Upper lobe of left lung (tissue), 6 donors: ENCODE measurements at places on chromosomes 3 and 15. TPM values are rescaled to one million over a fixed set of nuclear protein-coding genes. Genes with fewer than 3 reads are reported as not detected.

GRCh38 chr3:108757404-108757982 lies at the start of gene RETNLB:
Gene RETNLB (minus strand): TSS chr3:108757410. CDS start chr3:108757185, 225 bp downstream.
- no peak for DNase-seq

DNA sequence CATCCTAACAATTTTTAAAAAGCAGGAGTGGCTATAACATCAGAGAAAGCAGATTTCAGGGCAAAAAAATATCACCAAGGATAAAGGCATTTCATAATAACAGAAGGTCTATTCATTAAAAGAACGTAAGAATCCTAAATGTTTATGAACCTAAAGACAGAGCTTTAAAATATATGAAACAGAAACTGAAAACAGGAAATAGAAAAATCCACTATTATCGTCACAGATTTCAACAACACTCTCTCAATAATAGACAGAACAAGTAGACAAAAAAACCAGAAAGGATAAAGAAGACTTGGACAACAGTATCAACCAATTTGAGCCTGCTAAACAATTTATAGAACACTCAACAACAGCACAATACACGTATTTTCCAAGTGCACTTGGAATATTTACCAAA lies 71.4 kb downstream of the FBXL22 start:
- DNase-seq = no peak

DNA sequence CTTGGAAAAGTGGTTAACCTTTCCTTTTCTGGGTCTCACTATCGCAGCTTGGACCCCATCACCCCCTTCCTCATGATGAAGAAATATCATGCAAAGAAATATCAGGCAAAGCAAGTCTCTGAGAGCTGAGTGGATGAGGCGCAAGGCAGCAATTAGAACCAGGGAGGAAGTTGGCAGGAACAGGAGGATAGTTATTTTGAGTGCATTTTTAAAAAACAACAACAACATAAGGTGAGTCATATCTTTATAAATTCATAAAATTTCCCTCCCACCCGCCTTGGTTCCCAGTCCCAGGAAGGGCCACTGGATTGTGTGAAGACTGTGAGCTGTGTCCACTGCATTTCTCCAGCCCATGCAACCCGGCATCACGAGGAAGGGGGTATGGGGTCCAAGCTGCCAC lies 316.9 kb upstream of the TLE3 start:
- DNase-seq = no peak

- no peak for DNase-seq
Observed at GRCh38 chr3:70028361-70028760, 28.8 kb downstream of the SAMMSON start.

GRCh38 chr3:25588441-25589103 lies 76.1 kb downstream of the TOP2B start:
- no peak for DNase-seq

DNA sequence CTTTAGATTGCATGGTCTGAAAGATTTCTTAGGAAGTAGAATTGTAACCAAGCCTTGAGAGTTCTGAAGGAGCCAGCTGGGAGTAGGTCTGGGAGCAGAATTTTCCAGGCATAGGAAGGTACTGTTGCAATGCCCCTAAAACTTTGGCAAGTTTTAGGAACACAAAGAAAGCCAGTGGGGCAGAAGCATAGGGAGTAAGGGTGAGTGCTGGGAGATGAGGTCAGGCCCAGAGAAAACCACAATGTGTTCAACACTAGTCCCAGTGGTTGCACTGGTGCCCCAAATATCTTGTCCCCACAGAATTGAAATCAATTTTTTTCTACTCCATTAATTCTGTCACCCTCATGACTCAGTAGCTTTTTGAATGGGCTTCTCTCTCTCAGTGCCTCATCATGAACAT lies 120.7 kb upstream of the GALNT15 start:
- no peak for DNase-seq

DNA sequence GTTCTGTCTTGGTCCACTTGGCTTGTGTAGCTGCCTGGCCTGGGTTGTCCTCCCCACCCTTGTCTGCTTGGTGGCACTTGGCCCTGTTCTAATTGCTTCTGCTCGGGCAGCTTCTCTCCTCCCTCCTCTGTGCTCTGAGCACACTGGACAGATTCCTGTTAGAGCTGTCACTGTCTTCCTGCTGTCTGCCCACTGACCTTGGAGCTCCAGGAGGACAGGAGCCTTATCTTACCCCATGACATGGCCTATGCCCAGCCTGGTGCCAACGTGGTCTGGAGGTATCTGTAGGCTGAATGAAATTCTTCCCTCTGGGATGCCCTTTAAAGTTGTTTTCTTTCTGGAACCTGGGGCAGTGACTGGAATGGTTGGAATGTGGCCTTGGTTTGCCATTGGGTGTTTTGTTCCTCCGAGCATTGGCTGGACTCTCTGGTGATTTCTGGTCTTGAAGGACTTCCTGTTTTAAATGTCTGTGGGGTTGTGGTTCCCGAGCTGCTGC lies 94.1 kb downstream of the FAM43A start:
- no peak for DNase-seq

- DNase-seq = no peak
Observed at GRCh38 chr15:22810033-22810852, 23.8 kb downstream of the NIPA1 start.

DNA sequence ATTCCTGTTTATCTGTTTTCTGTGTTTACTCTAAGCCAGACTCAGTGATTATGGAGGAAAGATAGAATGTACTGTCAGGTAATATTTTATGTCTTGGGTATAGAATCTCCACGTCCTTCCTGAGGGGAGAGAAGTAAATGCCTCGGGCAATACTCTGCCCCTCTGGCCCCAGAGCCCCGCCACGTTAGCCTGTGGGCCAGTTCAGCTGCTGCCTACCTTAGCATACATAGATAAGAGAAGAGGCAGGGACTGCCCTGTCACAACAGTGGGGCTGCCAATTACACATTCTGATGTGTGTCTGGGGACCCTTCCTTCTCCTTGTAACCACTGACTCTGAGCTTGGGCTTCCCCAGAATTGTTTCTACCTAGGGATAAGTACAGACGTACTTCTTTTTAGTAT lies 347.7 kb upstream of the ATP11B start:
- DNase-seq = no peak

DNA sequence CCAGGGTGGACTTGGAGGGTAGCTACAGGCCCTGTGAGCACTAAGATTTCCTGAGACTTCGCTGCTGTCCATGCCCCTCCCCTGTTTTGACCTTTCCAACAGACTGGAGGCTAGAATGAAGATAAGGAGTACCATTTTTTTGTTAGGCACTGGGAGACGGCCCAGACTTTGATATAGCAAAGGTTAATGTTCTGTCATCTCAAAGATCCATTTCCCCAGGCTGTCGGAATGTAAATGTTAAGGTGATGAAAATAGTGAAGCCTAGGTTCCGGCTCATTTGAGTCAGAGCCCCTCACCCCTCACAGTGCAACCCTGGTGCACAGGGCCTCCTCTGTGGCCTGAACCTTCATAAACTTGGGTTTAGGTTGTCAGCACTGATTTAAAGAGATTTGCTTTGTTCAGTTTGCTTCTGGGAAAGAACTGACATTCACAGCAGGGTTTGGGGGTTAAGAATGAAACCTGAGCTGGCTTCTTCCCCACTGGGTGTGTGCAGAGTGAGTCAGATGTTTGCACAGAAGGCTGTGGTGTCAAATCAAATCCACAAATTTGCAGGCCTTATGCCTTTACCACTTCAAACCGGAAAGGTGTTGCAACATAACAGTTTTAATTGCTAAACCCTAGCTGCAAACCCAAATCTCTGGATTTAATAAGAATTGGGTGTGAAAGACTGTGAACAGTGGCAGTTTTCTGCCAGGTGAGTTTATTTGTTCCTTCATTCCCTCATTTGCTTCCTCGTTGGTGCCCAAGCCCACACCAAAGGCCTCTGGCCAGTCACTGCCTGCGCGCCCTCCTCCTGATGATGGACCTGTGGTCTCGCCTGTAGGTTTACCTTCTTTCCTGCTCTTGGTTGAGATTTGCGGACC lies 20.6 kb upstream of the KCTD6 start:
- DNase-seq = peak; percentile 73

DNA sequence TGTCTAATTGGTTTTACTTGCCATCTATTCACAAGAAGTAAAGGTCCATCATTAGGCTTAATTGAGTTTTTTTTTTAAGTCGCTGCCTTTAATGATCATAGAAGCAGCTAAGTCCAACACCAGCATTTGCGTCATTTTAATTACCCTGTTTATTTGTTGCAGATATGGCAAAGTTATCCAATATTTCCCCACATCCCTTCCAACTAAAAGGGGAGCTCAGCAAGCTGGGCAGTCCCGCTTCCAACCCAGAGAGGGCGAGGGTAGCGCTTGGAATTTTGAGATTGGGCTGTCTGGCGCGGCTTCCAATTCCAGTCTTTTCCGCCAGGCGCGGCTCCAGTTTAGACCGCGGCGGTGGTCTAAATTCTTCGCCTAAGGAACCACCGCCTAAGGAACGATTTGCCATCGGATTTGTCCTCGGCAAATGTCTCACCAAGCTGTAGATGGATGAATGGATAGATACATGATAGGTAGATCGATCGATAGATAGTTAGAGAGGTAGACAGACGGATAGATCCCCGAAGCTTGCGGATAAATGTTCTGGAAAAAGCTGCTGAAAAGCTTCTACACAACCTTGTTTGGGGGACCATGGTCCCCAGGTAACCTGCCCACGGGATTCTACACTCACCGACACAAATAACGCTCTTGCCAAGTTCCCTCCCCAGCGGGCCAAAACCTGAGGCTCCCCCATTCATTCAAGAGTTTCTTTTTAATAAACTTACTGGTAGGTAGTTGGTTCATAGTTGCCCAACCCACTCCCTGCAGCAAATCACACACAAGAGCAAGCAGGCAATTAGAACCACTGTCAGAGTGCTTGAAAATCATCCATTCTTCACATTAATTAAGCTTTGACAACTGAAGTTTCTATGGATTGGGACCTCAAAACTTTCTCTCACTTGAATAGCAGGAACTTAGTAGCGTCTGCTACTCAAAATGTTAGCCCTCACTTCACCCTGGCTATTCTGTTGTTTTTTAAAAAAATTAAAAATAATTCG lies 49.1 kb downstream of the ZIC4 start:
- DNase-seq = no peak

GRCh38 chr3:94280958-94281357 lies 218.1 kb downstream of the NSUN3 start:
- DNase-seq = no peak

GRCh38 chr3:72487078-72487765 lies 361.0 kb downstream of the SHQ1 start:
- DNase-seq = peak; percentile 85

DNA sequence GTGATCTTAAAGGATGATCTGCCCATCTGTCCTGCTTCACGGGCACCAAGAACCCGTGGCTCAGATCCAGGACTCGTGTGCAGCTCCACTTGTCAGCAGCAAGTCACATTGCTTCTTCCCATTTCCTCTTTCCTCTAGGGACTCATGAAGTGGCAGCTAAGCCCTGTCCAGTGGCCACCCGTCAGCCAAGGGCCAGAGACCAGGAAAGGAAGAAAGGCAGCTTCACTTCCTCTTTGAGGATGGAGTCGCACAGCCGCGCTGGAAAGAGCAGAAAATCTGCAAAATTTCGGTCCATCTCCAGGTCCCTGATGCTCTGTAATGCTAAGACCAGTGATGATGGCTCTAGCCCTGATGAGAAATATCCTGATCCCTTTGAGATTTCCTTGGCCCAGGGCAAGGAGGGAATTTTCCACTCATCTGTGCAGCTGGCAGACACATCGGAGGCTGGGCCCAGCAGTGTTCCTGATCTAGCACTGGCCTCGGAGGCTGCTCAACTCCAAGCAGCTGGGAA lies 28.5 kb downstream of the IL16 start:
- no peak for DNase-seq

DNA sequence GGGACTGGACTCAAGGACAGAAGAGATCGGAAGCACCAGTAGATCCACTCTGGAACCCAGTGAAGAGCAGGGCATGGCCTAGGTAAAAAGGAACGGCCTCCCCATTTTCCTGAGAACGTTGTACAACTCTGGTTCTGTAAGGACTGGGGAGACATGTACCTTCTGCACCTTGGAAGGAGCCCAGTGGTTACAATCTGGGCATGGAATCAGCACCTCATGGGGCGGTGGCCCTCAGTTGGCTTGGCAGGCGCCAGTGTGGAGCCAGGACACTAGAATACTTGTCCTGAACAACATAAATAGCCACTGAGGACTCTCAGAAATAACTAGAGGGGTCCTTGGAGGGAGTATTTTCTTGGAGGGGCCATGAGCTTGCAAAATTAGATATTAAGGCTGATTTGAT lies 25.6 kb downstream of the EAF1 start:
- DNase-seq = no peak

- no peak for DNase-seq
Observed at GRCh38 chr3:31357451-31357850, 175.3 kb upstream of the STT3B start.

GRCh38 chr3:58755150-58755549 lies 88.6 kb upstream of the FAM3D start:
- no peak for DNase-seq

GRCh38 chr3:132004571-132004970 lies 30.2 kb downstream of the CPNE4 start:
- DNase-seq = no peak

- no peak for DNase-seq
Observed at GRCh38 chr3:99690761-99691369, 52.5 kb downstream of the COL8A1 start.

- DNase-seq = no peak
Observed at GRCh38 chr3:155742349-155742965, 2.4 kb downstream of the PLCH1 start.

DNA sequence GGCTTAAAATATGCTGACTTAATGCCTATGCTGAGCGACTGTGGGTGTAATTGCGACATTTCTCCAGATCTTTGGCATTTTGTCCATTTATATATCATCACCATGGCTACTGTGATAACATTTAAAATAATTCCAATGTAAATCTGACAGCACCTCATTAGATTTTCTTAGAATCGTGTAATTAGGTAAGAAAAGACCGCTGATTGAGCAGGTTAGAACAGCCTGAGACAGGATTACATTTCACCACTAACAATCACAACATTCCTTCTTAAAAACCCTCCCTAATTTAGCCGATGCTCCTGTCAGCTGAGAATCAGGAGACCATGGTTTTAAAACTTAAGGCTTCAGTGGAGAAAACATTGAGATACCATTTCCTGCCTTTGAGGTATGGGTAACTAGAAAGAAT lies 455.3 kb upstream of the PDZRN3 start:
- no peak for DNase-seq

GRCh38 chr3:107110596-107111305 lies 266.5 kb upstream of the CCDC54 start:
- no peak for DNase-seq

- DNase-seq = no peak
Observed at GRCh38 chr3:128094295-128095151, 29.1 kb downstream of the RUVBL1 start.

DNA sequence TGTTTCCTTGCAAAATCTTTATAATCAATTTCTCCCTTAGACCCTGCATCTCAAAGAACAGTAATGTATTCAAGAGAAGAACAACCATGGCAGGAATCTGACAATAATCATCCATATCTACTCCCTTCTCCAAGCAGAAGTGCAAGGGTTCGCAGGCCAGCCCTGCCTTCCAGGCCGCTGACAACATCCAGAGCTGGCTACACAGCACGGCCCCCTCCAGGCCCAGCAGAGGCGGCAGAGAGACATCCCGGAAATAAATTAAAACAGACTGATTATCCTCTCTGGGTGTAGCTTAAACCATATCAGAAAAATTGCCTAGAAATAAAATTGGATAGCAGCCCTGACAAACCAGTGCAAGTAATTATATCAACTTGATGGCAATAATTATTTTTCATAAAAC lies 223.3 kb downstream of the FAM43A start:
- peak; percentile 29 for DNase-seq

The SEMA5B gene
- not detected for total RNA-seq

The CCR9 gene
- total RNA-seq = 0.11 TPM

The AP3B2 gene
- 8.4 TPM for total RNA-seq

The B2M gene
- total RNA-seq = 3,304 TPM

The LMAN1L gene
- not detected for total RNA-seq

The OTOL1 gene
- not detected for total RNA-seq

The MAGI1 gene
- 33.0 TPM for total RNA-seq
